Stimulated activated CD4-positive, alpha-beta T cell treated with anti-CD3 and anti-CD28 coated beads, Interleukin-12 subunit alpha, Interleukin-12 subunit beta, amount 100 ng/mL, for 24 hours (primary cell): ENCODE measurements at places on chromosomes 16 and 17.

GRCh38 chr17:41635121-41636097 is 11.0 kb upstream of the KRT17 start:
- no peak for DNase-seq

DNA sequence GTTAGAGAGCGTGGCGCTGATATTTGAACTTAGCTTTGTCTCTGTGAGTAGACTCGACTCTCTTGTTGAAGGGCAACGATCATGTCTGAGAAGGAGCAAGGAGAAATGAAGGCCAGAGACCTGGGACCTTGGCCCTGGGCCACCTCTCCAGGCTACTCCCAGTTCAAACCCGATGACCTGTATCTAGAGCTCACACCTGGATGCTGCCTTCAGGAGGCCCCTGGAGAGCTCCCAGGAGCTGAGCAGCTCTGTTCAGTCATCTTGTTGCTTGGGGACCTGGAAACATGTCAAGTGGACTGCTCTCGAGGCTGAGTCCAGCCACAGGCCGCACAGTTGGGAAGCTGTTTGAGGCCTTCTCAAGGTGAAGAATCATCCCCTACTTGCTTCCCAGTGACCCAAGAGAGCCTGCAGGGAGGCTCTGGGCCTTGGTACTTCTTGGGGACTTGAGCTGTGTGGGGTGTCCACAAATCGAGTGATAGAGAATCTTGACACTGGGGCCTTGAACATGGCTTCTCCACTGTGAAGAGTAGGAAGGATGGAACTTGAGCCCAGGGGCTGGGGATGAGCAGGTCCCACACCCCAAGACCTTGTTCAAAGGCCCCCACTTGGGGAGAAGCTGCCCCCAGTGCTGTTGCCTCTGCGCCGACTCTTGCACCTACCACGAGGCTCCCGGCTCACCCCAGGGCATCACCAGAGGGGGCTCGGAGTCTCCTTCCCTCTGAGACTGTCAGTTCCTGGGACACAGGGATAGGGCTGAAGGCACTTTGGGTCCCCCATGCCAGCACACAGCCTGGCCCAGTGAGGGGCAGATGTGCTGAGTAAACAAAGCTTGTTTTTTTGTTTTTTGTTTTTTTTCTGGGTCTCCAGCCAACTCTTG is 112.1 kb downstream of the IRX5 start:
- DNase-seq = no peak

- no peak for DNase-seq
Measured at GRCh38 chr17:4519361-4519788, 20.7 kb downstream of the SPNS2 start.

- DNase-seq = no peak
Measured at GRCh38 chr17:20103454-20104446, 94.6 kb downstream of the SPECC1 start.

DNA sequence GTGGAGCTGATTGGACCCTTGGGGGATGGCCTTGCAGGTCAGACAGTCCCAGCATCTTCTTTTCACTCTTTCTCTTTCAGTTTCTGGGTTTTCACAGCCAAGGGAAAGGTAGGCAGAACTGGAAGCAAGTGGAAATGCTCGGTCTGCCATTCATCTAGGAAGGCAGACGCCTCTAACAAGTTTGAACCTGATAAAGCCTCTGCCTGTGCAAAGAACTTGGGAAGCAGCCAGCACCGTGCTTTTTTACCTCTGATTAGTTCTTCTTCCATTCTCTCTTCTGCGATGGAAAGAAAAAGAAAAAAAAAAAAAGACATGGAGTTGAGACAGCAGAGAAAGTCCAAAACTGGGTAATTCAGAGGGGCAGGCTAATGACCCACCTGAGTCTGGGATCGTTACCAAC is 997.8 kb upstream of the EEF2KMT start:
- no peak for DNase-seq

DNA sequence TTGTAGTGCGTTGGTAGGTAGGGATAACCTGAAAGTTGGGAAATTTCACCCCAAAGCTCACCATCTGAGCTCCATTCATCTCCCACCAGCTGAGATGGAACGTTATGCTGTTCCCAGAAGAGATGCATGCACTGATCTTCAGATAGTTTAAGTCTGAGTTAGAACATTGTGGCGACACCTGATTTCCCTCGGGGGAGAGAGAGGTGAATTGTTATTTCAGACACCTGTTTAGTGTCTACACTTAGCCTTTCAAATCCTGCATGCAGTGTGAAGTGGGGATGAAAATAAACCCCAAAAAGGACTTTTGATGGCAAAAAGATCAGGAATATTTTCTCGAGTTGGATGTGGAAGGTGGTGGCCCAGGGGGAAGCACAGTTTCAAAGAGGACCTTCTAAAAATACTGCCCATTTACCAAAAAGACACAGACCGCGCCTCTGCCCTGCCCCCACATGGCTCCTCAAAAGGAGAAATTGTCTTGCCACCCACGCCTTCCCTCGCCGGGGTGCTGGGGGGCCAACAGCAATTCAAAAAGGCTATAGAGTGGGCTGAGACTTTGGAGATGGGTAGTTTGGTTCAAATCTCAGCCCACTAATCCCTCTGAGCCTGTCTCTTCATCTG is 11.4 kb downstream of the CIITA start:
- DNase-seq = no peak

DNA sequence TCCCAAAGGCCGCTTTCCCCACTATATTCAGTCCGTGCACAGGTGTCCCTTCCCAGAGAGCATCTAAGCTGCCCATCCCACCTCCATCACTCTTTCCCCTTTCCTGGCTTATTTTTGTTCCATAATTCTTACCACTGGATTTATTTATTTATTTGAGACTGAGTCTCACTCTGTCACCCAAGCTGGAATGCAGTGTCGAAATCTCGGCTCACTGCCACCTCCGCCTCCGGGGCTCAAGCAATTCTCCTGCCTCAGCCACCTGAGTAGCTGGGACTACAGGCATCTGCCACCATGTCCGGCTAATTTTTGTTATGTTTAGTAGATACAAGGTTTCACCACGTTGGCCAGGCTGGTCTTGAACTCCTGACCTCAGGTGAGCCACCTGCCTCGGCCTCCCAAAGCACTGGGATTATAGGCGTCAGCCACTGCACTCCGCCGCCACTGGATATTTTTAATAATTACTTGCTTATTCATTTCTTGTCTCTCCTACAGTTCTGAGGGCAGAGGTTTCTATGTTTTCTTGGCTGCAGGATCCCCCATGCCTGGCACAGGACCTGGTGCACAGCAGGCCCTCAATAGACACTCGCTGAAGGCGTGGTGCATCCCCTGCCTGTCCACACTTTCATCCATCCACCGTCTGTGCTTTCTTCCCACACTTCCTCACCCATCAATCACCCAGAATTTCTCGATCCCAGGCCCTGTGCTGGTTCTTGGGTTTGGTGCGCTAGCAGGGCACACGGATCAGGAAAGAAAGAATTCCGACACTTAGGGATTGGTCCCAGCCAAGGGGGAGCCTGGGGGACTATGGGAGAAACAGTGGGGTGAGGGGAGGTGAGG is 9.9 kb upstream of the ADGRG1 start:
- no peak for DNase-seq

DNA sequence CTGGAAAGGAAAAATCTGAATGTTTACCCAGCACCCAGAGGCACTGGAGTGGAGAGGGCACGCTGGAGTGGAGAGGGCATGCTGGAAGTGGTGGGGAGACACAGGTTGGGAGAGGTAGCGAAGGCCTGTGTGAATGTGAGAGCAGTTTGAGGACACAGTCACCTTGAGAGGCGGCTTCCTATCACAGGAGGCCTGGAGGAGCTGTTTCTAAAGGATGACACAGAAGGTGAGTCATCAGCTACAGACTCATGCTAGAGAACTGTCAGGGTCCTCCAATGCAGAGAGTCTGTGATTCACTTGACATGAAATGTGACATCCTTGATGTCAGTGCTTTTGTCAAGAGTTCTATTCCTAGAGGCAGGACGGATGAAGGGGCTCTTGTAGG is 13.8 kb downstream of the CTRL start:
- DNase-seq = no peak

GRCh38 chr17:57745242-57745641 is at the start of gene CCDC182:
Gene CCDC182 (minus strand): TSS chr17:57745299. CDS start chr17:57745272, 27 bp downstream.
- DNase-seq = no peak

DNA sequence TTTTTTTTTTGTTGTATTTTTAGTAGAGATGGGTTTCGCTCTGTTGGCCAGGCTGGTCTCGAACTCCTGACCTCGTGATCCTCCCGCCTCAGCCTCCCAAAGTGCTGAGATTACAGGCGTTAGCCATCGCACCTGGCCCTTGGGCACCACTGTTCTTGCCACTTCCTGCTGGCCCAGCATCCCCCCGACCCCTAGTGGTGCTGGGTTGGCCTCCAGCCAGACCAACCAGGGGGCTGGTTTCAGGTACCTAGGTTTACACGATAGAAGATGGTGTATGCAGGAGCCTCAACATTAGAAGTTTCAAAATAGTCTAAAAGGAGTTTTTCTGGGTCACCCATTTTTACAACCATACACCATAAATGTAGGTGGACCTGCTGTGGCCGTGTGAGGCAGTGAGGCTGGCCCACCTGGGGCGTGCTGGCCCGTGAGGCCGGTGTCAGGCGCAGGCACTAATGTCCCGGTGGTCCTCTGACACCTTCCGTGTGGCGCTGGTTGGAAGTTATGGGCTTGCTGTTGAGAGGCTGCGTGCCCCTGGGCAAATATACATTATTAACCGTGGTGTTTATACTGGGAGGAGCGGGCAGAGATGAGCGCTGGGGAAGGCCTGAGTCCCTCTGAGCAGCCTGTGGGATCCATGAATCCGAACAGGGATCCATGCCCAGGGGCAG is 43.5 kb downstream of the CFAP20 start:
- DNase-seq = no peak

DNA sequence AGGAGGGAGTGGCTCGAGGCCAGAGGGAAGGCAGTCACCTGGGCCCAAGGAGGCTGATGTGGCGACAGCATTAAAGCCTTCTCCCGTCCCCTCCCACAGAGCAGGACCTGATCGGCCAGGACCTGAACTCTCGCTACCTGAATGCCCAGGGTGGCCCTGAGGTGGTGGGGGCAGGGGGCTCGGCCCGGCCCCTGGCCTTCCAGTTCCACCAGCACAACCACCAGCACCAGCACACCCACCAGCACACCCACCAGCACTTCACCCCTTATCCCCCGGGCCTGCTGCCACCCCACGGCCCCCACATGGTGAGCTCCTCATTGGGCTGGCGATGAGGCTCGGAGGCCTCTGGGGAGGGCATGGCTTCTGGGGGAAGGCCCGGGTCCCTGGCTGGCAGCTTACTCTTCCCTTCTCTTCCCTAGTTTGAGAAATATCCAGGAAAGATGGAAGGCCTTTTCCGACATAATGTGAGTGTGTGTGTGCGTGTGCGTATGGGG is 6.4 kb downstream of the FBRS start:
- DNase-seq = no peak

DNA sequence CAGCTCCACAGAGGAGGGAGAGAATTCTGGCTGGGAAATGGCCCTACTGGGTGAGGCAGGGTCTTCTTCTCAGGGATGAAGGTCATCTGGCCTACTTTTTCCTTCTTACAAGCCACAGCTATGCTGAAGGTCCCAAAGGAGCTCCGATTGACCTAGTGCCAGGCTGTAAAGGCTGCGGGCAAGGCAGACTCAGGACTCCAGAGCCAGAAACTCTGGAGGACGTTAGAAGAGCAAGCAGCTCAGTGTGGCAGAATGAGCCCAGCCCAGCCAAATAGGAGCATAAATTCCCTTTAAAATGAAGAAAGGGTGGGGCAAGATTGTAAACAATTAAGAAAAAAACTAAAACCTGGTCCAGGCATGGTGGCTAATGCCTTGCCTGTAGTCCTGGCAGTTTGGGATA is 20.1 kb upstream of the CNOT1 start:
- DNase-seq = no peak

- no peak for DNase-seq
Measured at GRCh38 chr16:53159781-53160436, 105.1 kb downstream of the CHD9 start.

DNA sequence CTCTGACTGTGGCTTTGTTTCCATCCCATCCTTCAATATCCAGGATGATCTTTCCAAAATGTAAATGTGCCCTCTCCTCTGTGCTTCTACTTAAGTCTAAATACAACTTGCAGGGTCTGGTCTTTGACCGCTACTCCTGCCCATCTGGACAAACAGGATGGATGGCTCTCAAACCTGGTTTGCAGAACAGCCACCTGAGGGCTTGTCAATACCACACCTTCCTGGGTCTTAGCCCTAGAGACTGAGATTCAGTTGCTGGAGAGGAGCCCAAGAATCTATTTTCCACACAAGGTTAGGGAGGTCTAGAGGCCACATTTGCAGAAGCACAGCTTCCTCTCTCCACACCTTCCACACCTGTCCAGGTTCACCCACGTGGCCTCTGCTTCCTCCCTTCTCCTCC is 1.9 kb upstream of the GRB7 start:
- DNase-seq = no peak

- DNase-seq = no peak
Measured at GRCh38 chr16:50088302-50088701, 22.5 kb downstream of the HEATR3 start.

GRCh38 chr17:17883801-17884200 is 47.0 kb upstream of the SREBF1 start:
- no peak for DNase-seq

GRCh38 chr16:17358846-17359245 is 111.9 kb downstream of the XYLT1 start:
- DNase-seq = no peak

DNA sequence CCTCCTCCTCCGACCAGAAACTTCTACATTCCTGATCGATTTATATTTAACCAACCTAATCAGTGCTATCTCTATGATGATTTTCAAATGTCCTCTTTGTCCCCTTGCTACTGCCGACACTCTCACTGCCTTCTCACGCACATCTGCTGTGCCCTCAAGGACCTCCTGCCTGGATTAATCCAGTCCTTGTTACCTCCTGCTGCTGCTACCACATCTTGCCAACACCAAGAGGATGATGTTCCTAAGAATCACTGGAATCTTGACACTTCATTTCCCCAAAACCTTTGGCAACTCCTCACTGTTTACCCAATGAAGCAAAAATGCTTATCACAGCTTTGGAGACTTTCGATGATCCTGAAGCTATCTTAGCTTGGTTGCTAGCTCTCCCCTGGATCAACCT is 287.3 kb upstream of the AXIN2 start:
- no peak for DNase-seq

DNA sequence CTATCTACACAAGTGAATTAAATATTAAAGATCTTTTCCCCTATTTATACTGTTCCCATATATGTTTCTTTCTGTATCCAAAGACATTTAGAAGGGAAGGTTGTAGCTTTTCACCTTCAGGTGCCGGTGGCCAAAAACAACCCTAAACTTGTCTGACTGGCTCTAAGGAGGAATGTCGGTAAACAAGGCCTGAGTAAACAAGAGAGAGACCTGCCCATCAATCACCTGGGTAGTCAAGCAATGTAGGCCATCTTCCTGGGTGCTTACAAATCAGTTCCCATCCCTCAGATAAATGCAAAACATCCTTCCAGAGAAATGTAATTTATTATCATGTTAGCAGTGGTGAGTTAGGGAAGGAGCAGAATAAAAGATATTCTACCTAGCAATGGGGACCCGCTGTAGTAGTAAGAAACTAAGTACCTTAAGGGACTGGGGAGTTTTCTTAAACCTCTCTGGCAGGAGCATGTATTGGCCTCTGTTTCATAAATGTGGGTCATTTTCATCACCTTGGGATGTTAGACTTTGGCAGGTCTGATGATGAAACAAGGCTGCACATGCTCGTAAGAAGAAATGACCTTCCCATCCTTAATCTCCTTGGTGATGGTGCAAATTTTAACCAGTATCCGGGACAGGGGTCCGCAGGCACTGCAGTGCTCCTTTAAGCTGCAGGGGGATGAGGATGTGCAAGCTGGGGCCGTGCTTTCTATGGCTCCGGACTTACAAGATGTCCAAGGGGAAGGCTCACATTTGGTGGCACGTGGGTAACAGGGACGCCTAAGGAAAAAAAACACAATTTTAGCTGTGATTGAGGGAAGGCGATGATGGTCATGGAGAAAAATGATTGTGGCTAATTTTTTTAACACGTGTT is 8.4 kb downstream of the KRT39 start:
- DNase-seq = no peak
